ENCODE measurements at places on chromosomes 11 and 22.
A peak's percentile ranks its signal among the peaks of the same experiment; 100 is the strongest.

DNA sequence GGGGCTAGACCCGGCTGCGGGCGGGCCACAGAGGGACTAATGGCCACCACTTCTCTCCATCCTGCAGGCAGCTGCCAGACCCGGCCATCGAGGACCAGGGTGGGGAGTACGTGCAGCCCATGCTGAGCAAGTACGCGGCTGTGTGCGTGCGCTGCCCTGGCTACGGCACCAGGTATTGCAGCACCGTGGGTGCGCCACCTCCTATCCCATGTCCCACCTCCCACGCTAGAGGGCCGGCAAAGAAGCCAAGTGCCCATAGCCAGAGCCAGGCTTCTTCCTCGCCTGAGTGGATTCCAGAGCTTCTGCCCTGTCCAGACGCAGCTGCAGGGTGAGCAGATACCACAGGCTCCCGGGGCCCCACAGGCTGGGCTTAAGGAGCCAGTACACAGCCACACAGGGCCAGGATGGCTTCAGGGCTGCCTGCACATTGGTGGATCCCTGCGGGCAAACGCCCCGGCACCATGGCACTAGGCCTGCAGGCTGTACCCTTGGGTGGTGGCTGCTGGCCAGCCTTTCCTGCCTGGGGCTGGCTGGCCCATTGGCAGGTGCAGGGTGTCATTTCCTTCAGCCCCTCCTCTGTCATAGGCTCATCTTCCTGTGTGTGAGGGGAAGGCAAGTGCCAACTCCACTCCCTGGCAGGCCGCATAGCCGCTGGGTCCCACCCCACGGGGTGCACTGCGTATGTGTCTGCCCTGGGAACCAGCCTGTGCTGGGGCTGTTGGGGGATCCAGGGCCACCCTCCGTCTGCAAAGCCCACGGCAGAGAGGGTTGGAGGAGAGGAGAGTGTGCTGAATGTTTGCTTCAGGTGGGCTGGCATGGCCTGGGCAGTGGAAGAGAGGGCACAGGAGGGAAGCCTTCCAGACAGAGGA, 16.5 kb upstream of the DGCR8 start:
- DNase-seq, result no peak

DNA sequence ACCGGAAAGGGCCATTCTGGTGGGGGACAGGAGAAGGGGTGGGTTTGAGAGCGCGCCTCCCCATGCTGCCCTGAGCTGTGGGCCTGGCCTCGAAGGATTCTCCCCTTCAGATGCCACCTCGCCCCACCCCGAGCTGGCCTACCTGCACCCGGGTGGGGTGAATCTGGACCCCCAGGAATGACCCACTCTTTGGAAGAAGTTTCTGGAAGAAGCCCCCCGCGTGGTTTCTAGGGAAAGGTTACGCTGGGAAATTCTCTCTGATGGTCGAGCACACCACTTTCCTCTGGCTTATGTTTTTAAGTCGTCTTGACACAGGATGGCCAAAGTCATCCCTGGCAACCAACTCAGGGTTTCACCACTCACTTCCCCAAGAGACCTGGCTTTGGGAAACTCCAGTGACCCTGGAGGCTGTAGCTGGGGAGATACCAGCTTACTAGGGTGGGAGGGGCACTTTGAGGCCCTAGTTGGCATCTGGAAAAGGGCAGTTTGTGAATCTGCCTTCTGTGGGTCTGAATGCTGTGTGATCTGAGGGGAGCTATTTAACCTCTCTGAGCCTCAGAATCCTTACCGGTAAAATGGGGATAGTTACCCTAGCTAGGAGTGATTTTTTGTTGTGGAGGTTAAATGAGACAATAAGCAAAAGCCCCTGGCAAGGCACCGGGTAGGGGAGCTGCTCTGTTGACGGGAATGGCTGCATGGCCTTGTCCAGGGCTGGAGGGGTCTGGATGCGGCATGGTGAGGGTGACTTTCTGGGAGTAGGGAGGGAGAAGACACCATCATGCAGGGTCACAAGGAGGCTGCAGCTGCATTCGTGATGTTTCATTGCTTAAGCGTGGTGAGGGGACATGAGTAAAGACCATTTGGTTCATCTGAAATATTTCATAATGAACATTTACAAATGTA, 45.3 kb upstream of the ACCSL start:
- no peak for DNase-seq

GRCh38 chr11:69560141-69560790, 78.8 kb downstream of the LINC01488 start:
- no peak for DNase-seq

GRCh38 chr22:45717789-45718188, 46.2 kb downstream of the ATXN10 start:
- no peak for DNase-seq

DNA sequence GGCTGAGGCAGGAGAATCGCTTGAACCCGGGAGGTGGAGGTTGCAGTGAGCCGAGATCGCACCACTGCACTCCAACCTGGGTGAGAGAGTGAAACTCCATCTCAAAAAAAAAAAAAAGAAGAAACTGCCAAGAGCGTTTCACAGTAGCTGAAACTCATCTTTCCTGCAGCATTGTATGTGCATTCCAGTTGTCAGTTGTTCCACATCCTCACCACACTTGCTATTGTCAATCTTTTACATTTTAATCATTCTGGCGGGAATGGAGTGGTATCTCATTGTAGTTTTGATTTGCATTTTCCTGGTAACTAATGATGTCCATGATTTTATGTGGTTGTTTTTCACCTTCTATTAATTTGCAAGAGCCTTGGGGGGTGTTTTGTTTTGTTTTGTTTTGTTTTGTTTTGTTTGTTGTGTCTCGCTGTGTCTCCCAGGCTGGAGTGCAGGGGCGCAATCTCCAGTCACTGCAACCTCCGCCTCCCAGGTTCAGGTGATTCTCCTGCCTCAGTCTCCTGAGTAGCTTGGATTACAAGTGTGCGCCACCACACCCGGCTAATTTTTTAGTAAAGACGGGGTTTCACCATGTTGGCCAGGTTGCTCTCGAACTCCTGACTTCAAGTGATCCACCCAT, 8.1 kb upstream of the GNB1L start:
- DNase-seq, result no peak

DNA sequence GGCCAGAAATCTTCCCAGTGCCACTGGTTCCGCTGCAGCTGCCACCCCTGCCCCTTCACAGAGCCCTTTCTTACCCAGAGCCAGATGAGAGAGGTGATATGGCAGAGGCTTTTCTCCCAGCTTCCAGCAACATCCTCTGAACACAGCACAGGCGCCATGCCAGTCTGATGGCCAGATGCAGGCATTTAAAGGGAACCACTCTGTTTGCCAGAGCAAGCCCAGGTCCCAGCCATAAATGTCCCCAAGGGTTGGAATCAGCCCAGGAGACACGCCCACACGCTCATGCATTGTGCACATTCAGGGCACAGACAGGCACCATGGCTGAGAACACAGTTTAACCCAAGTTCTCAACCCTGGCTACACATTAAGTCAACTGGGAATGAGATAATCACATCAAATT, 114.3 kb upstream of the CSNK2A3 start:
- no peak for DNase-seq

DNA sequence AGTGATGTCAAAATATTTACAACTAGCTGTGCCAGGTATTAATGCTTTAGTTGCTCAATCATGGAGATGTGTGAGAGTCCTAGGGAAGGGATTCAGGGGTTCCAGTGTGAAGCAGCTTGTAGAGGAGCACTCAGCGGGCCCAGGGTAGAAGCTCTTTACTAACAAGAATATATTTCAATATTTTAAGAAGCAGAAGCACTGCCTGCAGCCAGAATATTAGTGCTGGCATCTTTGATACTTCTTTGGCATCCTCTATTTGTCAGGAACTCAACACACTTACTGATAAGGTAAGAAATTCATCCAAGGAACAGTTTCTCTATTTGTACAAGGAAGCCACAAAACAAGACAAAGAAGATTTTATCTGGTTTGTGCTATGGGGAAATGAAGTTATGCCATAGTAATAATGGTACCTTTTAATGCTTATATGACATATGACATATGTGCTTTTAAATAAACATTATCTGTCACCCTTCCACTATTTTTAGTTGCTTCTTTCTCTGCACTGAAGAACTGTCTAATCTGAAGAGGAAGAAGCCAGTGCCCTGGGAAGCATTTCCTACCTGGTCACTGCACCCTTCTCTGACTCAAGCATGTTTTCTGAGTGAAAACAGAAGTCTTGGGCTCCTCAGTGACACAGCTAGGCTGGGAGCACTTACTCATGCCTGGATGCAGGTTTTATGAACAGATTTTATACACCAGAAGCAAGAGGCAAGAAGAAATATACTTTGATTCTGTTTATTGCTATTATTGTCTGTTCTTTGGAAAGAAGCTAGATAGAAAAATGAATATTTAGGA, 388.1 kb upstream of the CCDC90B start:
- no peak for DNase-seq

DNA sequence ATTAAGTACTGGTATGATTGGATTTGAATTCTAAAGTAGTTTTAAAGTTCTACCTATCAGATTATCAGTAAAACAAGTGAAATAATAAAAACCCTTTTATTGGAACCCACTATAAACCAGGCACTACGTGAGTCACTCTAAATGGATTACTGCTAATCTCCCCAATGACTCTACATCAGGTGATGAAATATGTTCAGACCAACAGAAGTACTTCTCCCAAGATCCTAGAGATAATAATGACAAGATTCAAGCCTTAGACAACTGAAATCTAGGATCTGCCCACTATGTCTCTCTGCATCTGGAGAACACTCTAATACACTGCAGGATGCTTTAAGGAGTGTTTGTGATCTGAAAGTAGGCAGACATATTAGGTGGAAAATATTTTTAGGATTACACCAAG, 652.1 kb upstream of the CHORDC1 start:
- no peak for DNase-seq

DNA sequence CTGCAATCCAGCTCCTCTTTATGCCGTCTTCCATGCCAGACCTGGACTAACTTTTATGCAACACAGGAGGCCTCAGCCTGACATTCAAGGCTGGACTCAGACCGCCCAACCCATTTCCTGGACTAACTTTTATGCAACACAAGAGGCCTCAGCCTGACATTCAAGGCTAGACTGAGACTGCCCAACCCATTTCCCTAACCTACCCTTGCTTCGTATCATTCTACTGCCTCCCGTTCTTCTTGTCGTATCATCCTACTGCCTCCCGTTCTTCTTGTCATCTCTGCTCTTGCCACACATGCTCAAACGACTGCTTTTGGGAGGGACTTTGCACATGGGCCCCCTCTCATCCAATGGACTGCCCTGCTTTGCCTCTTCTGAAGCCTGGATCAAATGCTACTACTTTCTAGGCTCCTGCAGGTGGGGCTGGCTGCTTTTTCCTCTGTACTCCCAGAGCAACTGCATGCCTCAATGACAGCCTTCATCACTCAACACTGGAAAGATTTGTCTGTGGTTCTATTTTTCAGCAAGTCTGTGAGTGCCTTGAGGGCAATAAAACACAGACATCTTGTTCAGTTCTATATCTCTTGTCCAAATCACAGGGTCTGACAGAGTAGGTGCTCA, 7.8 kb downstream of the TBC1D10A start:
- DNase-seq, result no peak

DNA sequence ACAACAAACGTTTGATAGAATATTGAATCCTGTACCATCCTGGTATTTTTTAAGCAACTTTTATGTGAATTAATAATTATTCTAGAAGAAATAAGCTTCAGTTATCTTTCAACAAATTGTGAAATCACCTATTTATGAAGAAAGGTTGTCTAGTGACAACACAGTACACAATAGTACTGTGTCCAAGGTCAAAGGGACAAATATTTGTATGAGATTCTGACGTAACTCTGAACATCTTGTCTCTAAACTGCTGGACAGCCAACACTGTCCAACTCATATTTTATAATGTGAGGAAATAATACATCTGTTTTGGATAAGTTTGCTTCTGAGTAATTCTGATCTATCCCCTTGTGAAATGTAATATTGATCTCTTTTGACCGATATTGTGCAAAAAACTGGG, 18.9 kb downstream of the CASP5 start:
- no peak for DNase-seq

DNA sequence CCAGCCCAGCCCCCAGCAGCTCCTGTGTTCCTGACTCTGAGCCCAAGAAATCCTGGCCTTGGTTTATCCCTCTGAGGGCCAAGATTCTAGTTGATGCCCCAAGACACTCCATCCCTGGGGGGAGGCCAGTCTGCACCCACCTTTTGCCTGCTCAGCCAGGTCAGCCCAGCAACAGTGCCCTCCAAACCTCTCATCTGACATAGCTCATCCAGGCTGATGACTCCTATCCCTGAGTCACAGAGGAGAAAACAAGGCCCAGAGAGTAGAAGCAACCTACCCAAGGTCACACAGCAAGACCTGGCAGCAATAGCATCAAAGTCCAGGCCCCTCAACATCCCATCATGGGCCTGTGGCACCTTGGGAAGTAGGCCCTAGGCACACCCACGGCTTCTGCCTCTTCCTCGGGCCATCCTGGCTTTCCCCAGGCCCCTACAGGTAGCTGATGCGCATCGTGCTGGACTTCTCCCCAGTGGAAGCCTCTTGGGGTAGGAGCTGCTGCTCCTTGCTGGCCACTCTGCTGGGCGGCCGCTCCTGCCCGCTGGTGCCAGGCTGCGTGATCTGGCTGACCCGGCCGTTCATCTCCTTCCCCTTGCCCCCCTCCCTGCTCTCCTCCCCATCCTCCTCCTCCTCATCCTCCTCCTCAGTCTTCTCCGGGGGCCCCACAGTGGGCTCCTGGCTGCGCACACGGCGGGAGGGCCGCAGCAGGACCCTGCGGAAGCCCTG, 6.0 kb downstream of the SSTR3 start:
- DNase-seq, result no peak

DNA sequence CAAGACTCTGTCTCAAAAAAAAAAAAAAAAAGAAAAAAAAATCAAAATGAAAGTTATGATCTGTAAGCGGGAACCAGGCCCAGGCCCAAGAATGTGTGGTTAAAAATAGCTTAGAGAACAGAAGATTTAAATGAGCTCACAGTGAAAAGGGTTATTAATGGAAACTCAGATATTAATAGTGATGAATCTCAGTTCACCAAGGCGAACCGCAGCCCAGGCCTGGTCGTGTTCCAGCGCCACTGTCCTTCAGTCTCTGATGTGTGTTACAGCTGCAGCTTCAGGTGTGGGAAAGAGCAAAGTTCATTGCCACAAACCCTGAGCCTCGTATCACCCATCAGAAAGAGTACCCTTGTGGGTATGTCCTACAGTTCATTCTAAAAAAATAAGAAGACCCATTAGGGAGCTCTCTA, 107.1 kb downstream of the GAB2 start:
- peak; percentile 88 for DNase-seq
